Right renal cortex interstitium (tissue), 3 donors: ENCODE measurements at places on chromosomes 2 and 18.

DNA sequence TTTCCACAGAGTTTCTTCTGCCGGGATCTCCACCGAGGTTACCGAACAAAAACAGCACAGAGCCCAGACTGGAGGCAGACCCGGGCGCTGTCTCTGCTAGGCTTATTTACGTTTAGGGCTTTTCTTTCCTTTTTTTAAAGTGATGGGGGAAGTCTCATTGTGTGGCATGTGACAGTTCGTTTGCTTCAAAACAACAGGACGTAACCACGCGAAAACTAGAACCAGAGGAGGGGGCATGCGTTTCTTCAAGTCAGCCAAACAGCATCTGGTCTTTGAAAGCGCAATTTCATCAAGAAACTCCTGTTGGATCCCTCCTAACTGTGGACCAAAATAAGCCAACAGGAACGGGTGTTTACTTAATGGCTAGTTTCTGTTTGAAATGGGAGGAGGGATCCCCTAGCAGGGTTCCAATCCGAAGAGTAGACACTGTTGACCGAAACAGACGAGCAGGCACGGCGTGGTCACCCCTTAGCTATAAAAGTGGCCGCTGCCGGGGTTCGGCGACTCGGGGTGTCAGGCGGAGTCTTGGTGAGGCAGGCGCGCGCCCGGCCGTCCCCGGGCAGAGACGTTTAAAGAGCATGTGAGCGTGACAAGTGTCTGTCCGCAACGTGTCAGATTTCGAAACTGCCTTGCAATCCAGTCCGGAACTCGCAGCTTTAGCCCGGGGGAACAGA is 997 bp upstream of the TGIF1 start:
- peak; percentile 49 for DNase-seq

- DNase-seq = no peak
Observed at GRCh38 chr18:48721312-48721711, 182.5 kb downstream of the CTIF start.

GRCh38 chr2:171566753-171567152 is 44.5 kb downstream of the CYBRD1 start:
- DNase-seq = no peak

- no peak for DNase-seq
Observed at GRCh38 chr2:107772353-107772752, 54.3 kb upstream of the RGPD4 start.

GRCh38 chr18:61703508-61703907 is 189.3 kb downstream of the RNF152 start:
- DNase-seq = no peak
